NCI-H1092 treated with DMSO at 0.1 percent for 48 hours (cell line): ENCODE measurements at places on chromosomes 7 and 10.
A peak's percentile ranks its signal among the peaks of the same experiment; 100 is the strongest.

DNA sequence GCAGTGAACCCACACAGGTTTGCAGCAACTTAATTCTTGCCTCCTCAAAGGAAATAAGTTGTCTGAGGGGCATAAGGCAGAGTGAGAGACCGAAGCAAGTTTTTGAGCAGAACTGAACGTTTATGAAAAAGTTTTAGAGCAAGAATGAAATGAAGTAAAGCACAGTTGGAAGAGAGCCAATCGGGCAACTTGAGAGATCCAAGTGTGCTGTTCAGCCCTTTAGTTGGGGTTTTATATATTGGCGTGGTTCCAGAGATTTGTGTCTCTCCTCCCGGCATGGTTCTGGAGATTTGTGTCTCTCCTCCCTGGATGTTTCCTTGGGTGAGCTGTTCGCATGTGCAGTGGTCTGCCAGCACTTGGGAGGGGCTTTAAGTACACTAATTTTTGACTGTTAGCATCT is 141.4 kb upstream of the DGKB start:
- DNase-seq, result no peak

GRCh38 chr10:132924046-132924952 is 18.1 kb downstream of the CFAP46 start:
- no peak for DNase-seq

GRCh38 chr7:108430664-108431063 is 25.6 kb downstream of the NRCAM start:
- no peak for DNase-seq

GRCh38 chr7:7756577-7756976 is 38.2 kb upstream of the RPA3 start:
- DNase-seq, result no peak

DNA sequence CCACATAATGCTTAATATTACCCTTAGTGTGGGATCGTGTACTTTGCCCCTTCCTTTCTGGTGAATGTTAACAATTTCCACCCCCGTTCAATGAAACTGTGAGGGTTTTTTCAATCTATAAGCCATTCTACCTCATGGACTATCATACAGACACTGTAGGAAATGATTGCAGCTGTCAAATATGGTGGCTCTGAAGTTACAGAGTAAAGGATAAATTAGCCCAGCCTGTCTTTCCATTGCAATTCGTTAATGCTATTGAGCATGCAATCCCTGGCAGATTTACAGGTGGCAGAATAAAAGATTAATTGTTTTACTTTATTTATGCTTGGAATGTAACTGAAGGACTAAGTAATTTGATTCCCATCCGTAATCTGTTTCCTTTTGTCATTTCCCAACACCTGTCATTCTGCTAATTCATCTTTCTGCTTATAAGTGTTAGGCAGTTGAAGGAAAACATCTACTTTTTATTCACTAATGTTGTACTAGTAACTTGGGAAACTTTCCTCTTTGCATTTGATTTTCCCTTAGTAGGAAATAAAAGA is 1211.6 kb upstream of the LRRN3 start:
- no peak for DNase-seq

- DNase-seq, result no peak
These were observed 1.7 kb upstream of the CALML3 start for GRCh38 chr10:5522913-5523560.

- DNase-seq, result no peak
These were observed 25.6 kb upstream of the ERCC6 start for GRCh38 chr10:49564461-49565009.

GRCh38 chr10:16915300-16915699 is 98.1 kb upstream of the RSU1 start:
- no peak for DNase-seq

GRCh38 chr7:141232286-141233051 is 158.6 kb downstream of the TMEM178B start:
- DNase-seq, result no peak

DNA sequence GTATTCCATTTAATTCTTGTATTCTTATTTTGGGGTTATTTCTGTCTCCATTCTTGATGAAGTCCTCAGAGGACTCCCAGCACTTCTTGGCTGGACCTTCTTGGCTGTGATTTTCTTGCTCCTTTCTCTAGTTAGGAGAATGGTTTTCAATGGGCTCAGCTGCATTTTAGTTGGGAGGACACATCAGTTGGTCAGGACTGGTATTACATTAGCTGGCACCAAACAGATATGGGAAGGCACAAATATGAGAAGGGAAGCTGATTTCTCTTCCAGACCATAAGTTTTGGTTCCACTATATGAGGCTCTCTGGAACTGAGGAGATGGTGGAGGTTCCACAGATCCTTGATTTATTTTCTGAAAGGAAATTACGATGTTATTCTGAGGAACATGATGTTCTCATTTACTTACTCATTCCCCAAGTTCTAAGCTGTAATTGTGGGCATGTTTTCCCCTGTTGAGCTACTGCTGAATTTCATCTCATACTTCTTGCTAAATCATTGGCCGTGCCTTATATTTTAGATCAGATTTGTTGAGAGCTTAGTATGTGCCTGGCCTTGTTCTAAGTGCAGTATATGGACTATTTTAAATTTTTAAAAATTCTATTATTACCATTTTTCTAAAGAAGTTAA is 261.0 kb downstream of the THSD7A start:
- no peak for DNase-seq

GRCh38 chr7:28069807-28070206 is 110.8 kb downstream of the JAZF1 start:
- DNase-seq, result peak; percentile 73

DNA sequence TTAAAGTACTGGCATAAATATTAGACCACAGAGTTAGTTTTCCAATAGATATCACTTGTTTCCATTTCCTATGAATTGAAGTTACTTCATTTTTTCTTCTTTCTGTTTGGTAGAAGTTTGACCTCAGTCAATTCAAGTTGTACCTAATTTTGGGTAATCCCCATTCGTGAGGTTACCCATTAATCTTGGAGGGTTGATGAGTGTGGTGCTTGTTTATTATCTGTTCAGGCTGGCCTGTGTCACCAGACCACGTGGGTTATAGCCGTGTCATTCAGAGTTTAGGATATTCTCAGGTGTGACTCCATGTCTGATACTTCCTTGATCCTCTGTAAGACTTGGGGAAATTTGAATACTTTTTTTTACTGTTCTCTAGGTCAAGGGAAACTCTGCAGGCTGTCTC is 133.9 kb upstream of the TPK1 start:
- DNase-seq, result no peak

- DNase-seq, result no peak
These were observed 106.0 kb downstream of the ABLIM1 start for GRCh38 chr10:114552050-114552449.

- no peak for DNase-seq
These were observed 197.3 kb downstream of the PPP1R9A start for GRCh38 chr7:95104739-95105138.

DNA sequence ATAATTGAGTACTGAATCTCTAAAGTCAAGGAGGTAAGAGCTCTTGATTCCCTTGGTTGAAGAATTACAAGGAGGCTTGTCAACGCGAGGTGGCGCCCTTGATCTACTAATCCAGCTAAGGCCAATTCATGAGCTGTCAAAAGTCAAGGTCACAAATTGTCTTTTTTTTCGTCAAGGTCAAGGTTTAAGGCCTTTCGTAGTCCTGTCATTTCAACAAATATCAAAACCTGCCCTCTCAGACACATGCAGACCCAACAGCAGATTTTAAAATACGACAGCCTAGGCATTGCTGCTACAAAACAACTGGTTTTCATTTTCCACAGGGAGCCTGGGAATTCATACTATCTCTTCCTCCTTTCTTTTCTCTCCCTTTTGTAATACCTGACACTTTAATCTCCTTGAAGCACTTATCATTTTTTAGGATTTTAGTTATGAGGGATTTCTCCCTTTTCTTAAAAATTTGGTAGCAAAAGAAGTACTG is 3.6 kb downstream of the HOXA13 start:
- no peak for DNase-seq
